Activated CD4-positive, alpha-beta T cell treated with anti-CD3 and anti-CD28 coated beads, Interleukin-2, amount 50 U/mL, for 24 hours (primary cell): ENCODE measurements at places on chromosomes 5 and 9.

- no peak for DNase-seq
Observed at GRCh38 chr5:130286971-130287370, 382.7 kb downstream of the CHSY3 start.

GRCh38 chr5:119449882-119450281 lies 2.4 kb upstream of the HSD17B4 start:
- DNase-seq = no peak

DNA sequence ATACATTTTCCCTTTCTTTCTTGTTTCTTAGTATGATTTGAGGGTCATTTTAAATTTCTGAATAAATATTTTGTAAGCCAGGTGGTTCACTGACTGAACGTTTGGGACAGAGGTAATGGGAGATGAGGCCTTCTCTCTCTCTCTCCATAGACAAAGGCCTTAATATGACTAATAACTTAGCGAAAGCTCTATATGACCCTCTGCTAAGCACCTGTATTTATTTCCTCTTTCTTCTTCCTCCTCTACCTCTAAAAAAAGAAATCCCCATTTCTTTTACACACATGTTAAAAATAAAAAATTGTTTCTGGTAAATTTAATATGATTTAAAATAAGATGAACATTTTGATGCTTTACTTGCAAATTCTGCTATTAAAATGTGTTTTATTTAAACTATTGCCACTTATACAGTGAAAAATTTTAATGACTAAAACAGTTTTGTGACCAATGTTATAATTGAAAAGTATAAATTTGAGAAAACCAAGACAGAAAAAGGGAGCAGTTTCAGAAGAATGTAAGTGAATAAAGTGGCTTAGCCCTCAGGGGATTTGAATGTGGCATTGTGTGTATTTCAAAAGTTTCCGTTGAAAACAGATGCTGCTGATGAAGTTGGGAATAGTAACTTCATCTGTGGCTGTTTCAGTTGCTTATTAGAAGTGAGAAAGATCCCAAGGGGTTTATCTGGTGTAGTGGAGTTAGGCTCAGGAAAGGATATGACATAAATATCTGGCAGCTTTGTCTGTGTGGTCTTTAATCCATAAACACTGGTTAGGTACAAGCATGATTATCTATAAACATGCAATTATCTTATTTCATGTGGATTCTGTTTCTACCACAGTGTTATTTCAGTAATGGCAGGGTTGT lies 128.6 kb upstream of the GRHPR start:
- DNase-seq = no peak

DNA sequence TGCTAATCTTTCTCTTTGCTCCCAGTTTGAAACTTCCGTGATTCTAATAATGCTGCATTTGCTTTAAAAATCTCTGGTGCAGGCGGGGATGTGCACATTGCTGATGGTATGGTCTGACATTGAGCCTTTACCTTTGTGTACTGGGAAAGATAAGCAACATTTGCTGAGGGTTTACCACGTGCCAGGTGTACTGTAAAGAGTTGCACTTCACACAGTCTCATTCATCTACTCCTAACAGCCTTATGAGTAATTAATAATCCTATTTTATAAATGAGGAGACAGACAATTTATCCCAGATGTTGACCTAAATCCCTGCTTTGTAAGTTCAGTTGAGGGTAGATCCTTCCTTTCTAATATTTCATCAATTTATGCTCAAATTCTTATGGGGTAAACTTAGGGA lies 726 bp upstream of the ADGRV1 start:
- no peak for DNase-seq

DNA sequence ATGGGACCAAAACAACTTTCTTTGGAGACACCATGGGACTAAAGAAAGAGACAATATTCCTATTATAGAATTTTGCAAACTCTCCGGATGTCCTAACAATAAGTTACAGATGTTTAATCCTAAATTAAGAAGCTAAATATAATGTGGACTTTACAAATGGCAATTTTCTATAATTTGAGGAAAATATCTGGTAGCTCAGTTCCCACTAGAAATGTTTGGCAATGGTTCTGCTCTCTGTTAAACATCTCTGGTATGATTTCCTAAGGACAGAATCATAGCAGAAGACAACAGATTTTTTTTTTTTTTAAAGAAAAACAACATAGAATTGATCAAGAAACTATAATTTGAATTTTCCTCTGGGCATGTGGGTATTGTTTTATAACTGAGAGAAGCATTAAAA lies 232.8 kb downstream of the ENC1 start:
- DNase-seq = no peak

- DNase-seq = no peak
Observed at GRCh38 chr5:116546033-116546742, 28.4 kb downstream of the SEMA6A start.

DNA sequence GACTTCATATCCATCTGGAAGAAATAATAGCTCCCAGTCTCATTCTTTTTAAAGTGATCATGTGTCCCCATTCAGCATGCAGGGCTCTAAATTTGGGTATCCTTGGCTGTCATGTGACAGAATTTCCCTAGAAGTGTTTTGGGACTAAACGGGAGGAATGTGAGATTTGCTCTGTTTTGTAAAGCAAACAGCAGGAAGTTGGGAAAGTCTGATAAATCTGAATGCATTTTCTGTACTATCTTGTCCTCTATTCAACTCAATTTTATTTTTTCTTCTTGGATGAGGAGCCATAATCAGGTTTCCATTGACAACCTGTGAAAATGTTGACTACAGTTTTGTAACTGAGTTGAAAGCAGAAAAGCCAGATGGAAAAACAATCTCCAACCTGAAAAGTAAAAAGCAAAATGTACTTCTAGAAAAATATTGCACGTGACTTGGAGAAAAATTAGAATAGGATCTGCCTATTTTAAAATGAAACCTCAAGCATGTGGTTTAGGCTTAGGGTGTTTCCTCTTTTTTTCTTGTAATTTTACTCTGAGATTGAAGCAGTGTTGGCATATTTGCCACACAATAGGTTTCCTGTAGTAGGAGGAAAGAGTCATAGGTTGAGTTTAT lies 76.2 kb upstream of the IL6ST start:
- DNase-seq = no peak

GRCh38 chr9:108158236-108158995 lies 668.8 kb upstream of the KLF4 start:
- DNase-seq = no peak

DNA sequence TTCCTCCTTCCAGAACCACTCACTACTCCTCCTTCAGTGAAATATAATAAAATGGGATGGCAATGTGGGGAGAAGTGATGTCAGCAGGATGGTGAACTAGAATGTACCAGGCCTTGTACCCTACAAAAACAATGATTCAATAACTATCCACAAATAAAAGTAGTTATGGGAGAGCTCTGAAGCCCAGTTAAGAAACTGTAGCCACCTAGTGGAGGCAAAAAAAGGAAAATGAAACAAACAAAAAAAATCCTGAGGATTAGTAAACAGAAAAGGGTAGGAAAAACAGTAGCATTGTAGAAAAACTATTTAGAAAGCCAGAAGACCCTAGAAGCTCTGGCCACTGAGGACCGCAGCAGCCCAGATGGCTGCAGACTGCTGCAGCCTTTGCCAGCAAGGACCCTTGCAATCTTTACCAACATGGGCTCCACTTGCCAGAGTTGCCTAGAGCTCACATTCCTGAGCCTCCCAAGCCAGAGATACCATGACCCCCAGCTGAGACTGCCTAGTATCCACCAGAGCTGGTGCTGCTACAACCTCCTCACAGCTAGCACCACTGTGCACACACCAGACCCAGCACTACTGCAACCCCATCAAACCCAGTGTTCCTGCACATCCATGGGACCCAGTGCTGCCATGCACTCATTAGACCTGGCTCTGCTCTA lies 259.7 kb upstream of the MSX2 start:
- DNase-seq = no peak

- DNase-seq = no peak
Observed at GRCh38 chr9:81609782-81610739, 79.3 kb downstream of the TLE1 start.

- DNase-seq = no peak
Observed at GRCh38 chr5:77168879-77169244, 41.6 kb upstream of the PDE8B start.

GRCh38 chr9:90017679-90018078 lies 412.9 kb downstream of the GADD45G start:
- no peak for DNase-seq

- no peak for DNase-seq
Observed at GRCh38 chr5:115419846-115420585, 123.6 kb upstream of the CCDC112 start.

GRCh38 chr9:135156525-135157510 lies 69.3 kb downstream of the OLFM1 start:
- DNase-seq = no peak

GRCh38 chr9:136012651-136013050 lies 51.5 kb upstream of the UBAC1 start:
- no peak for DNase-seq

- DNase-seq = no peak
Observed at GRCh38 chr9:92747459-92748232, 17.0 kb downstream of the BICD2 start.

DNA sequence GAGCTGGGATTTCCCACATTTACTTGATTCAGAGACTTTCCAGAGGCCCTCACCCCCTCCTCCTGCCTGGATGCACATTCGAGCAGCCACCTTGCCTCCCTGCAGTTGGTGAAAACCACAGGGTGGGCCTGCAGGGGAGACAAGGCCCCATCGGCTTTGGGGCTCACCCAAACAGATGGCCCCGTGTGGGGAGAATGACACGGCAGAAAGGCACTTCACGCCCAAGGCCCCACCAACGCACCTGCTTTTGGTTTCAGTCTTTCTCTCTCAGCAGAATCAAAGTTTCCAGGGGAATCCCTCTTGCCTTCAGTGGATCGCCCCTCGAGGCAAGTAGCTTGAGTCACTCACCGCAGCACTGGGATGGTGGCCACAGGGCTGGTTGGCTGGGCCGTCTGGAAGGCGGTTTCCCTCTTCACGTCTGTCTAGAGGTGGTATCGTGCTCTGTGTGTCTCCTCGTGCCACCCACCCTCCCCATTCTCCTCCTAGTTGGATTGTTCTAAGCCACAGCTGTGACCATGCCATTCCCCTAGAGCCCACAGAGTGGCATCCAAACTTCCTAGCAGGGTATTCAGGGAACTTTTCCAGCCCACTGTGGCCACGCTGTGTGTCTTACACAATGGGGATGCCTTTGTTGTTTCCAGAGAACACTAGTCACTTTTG lies 31.8 kb downstream of the SEC61B start:
- DNase-seq = peak; percentile 59

GRCh38 chr5:105688227-105688792 lies 1982.4 kb downstream of the EFNA5 start:
- DNase-seq = no peak

DNA sequence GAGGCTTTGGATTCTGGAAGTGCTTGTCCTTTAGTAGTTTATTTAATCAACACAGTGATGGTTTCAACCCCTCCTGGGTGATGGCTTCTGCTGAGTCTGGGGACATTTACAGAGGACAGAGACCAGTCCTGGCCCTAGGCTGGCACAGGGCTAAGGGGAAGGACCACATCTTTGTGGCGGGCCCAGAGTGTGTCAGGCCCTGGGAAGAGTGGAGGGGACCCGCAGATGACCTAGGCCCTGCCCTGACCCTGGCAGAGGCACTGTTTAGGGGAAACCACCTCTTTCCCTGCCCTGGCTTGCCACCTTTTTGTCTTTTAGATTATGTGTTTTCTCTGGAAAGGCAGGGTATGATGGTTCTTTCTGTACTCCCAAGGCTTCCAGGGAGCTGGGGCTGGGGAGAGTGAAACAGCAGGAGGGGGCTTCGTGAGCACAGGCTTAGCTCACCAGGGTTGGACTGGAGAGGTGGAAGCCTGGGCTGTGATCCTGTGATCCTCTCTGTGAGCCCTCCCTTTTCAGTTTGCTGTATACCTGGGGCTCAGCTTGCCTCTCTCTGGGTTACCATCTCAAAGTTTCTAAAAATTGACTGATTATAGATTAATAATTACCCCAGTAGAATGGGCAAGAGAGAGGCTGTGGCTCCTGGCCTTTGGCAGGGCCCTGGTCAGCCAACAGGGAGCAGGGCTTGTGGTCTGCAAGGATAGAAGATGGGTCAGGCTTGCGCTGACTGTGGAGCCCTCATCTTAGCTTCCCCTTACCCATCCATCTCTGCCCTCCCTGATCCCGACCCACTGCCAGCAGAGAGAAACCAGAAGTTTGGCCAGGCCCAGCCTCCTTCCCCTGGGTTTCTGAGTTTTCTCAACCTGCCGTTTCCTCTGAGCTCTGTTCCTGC lies 1.7 kb upstream of the SYNPO start:
- DNase-seq = no peak

DNA sequence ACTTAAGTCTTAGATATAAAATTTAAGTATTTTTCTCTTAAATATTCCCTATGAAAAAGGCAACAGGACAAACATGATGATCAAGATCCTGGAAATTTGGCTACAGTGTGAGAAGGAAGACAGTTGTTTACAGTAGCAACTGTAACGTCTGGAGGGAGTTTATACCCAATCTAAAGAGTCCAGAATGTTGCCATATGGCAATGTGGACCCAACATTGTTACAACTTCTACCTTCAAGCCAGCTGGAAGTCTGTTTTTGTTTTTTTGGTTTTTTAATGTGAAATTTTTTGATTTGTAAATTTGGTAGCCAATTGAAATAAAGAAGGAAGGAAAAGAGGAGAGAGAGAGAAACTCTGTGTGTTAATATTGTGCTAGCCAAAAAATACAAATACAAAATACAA lies 233.4 kb downstream of the CHSY3 start:
- no peak for DNase-seq

DNA sequence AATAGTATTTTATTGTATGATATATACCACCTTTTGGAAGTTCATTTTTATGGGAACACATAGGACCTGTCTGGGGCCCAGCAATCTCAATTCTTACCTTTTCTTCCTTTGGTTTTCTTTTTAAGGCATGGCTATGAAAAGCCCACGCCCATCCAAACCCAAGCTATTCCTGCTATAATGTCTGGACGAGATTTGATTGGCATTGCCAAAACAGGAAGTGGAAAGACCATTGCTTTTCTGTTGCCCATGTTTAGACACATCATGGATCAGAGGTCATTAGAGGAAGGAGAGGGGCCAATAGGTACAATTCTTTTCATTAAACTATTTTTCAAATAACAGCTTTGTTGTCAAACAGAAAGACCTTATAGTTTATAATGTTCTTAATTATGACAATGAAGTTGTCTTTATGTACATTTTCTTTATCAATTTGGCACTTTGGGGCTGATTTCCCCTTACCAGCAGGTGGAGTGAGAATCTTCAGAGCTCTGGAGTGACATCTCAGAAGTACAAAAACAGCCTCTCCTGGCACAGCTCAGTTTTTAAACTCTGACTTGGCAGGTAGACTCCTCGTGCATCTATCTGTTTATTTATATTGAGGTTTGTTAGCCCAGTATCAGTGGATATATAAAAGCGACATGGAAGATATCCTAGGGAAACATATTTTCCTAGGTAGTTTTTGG lies 25.8 kb downstream of the DDX46 start:
- no peak for DNase-seq

DNA sequence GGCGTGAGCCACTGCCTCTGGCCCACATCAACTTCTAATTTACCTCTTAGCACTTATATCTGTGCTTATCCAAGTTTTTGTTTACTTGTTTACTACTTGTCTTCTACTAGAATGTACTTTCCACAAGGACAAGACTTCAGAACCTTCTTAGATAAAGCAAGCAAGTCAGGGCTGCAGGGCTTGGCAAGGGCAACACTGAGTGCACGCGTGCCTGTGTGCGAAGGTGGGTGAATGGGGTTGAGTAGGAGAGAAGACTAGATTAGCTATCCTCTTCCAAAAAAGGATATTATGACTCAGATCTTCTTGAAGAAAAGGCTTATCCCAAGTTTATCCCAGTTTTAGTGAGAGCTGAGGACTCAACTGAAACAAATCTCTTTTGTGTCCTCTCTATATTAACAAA lies 19.3 kb downstream of the AK3 start:
- DNase-seq = no peak
